Occipital lobe (tissue), 3 donors: ENCODE measurements at places on chromosomes 5 and 9.

DNA sequence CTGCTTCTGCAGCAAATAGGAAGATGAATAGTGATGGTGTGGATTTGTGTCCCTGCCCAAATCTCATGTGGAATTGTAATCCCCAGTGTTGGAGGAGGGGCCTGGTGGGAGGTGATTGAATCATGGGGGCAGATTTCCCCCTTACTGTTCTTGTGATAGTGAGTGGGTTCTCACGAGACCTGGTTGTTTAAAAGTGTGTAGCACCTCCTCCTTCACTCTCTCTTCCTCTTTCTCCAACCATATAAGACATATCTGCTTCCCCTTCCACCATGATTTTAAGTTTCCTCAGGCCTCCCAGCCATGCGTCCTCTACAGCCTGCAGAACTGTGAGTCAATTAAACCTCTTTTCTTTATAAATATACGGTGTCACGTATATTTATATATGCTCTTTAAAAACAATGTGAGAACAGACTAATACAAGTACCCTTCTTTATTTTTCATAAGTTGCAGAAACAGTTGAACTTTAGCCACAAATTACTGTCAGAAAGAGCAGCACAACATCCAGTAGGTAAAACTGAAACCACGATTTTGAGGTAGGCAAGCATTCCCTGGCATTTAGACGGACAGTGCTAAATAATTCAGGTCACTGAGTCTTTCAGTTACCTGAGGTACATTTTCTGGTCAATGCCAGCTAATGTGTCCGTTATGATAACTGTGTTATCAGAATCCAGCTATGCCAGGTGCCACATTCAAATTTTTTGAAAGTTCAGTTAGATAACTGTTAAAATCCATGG, 79.3 kb upstream of the SPEF2 start:
- DNase-seq = no peak

DNA sequence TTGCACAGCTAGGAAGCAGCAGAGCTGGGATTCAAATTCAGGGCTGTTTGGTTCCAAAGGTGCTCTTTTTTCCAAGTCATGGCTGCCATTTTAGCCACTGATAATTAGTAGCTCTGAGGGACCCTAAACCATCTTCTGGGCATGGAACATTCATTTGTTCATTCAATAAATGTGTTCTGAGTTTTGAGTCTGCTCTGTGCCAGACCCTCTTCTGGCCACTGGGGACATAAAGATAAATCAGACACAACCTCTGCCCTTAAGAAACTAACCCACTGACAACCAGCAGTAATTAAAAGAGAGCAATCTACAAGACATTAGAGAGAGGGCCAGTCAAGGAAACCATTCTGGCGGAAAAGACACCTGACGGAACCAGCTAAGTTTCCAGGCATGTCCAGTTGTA, 2.0 kb upstream of the CPEB4 start:
- DNase-seq = no peak

DNA sequence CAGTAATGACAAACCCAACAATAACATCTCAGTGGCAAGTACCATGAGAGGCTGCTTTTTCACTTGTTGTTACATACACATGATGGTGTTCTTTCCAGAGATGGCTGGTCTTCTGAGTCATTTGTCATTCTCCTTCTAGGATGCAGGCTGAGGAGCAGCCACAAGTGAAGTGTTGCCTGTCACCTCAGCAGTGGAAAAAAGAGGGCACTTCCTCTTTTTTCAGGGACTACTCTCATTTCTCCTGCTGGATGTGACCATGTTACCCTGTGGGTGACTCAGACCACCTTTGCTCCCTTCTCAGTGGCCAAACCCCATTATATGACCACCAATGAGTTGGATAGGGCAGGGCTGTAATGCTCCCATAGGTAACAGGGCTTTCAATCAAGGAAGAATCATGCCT, 587.0 kb upstream of the ADAMTS16 start:
- no peak for DNase-seq

DNA sequence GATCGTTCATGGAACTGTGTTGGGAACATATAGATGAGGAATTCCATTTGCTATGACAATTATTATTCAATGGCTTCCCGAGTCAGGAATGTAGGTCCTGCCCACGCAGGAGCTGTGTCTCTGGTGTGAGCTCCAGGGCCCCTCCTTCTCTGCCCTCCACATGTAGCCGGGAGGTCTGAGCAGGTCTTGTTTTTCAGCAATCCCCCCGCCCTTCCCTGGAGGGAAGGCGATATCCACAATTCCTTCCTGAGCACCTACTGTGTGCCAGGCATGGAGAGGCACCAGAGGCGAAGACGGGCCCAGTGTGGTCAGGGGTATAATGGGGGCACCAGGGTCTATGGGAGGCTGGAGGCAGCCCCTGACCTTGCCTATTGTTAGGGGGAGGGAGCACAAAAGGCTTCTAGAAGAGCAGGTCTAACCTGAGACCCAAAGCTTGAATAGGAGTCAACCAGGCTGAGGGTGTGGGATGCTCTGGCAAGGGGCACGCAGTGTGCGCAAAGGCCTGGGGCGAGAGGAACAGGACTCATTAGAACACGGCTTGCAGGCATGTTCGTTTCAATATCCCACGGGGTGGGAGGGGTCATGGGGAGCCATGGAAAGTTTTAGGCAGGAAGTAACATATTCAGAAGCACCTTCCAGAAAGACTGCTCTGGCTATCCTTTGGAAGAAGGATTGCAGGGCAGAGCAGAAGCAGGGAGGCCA, 154.9 kb downstream of the C9orf50 start:
- DNase-seq = no peak

DNA sequence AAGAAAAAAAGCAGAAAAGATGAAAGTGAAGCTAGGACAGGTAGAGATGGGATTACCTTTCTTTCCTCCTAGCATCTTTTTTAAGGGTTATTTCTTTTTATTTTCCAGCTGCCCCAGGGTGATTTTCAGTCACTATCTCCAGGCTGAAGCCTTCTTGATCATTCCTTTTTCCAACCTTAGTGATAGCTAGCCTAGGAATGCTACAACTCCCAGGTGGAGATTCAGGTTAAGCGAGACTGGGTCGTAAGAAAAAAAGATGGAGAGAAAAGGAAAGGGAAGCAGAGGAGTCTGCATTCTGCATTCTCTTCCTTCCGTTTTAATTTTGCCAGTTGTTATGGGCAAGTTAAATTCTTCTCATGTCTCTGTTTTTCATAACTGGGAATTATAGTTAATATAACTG, 36.7 kb upstream of the RIC1 start:
- no peak for DNase-seq
